Endothelial cell of coronary artery (primary cell): ENCODE measurements at places on chromosomes 3 and 15. TPM values are rescaled to one million over a fixed set of nuclear protein-coding genes. Genes with fewer than 3 reads are reported as not detected.

Gene IL5RA
- total RNA-seq: not detected in 2 replicates

Gene FAM3D
- 0.09 and 0.18 TPM in 2 replicates for total RNA-seq

Gene TMEM39A
- 25.9 and 35.6 TPM in 2 replicates for total RNA-seq

Gene GFM1
- total RNA-seq: 55.2 and 68.1 TPM in 2 replicates

Gene ZIC1
- not detected in 2 replicates for total RNA-seq

Gene PLSCR2
- total RNA-seq: 0.18 TPM in 1 of 2 replicates, not detected in the other

Gene THPO
- not detected in 2 replicates for total RNA-seq

Gene GOLGA6C
- total RNA-seq: under 0.01 TPM in 1 of 2 replicates, not detected in the other
